ENCODE measurements at places on chromosomes 7 and 10. TPM values are rescaled to one million over a fixed set of nuclear protein-coding genes. Genes with fewer than 3 reads are reported as not detected.

CPA2 gene
- total RNA-seq = not detected

ATOH7 gene
- not detected for total RNA-seq

RNF32 gene
- not detected for total RNA-seq

TLL2 gene
- total RNA-seq = 0.96 TPM

MBLAC1 gene
- total RNA-seq = 6.1 TPM

MMRN2 gene
- total RNA-seq = 81.3 TPM

CELF2 gene
- total RNA-seq = 69.4 TPM

VWC2 gene
- 4.0 TPM for total RNA-seq

GNGT1 gene
- total RNA-seq = not detected

CRTAC1 gene
- total RNA-seq = 5.6 TPM

MRPS24 gene
- 171 TPM for total RNA-seq

MMP21 gene
- total RNA-seq = 0.67 TPM

LRIT1 gene
- total RNA-seq = not detected
